ENCODE measurements at places on chromosomes 4 and X.

GRCh38 chr4:141132072-141132708 is 1.1 kb downstream of the RNF150 start:
- DNase-seq: no peak

DNA sequence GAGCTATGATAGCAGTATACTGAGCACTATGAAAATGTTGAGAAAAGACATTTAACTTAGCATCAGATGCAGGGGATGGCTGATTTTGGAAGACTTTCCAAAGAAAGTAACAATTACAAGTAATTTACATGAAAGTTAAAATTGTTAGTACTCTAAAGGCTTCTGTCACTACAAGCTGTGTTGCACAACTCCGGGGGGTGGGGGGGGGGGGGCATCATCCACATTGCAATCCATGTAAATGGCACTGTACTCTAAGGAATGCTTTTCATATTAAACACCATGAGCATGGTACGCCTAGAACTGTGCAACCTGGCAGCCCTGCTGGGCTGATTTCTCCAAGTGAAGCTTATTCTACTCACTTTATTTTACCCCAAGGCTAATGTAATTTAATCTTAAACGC is 363.4 kb downstream of the TMA16 start:
- no peak for DNase-seq

DNA sequence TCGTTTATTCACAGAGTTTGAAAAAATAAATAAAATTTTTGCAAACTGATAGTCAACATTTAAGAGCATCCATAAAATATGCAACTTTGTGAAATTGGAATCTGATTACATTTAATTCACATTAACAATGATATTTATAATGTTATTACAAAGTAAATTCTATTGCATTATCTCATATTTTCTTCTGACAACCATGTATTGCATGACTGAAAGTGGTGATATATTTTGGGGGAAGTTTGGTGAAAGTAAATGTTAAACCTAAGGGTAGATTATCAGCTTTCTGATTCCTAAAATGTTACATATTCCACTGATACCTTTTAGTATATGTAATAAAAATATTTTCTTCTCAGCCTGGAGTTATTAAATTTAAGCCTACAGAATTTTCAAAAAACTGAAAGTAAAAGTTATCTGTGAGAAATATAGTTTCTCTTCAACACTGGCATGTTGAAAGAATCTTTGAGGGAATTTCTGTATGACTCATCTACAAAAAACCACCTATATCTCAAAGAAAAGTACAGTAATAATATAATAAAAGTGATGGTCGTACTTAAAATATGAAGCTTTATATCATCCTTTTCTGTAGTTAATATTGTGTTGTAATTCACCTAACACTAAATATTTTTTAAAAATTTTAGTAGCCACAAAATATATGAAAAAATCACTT is 1179.6 kb upstream of the PCDH7 start:
- DNase-seq: no peak

GRCh38 chrX:134885336-134886001 is 105.3 kb upstream of the SMIM10 start:
- DNase-seq: no peak

DNA sequence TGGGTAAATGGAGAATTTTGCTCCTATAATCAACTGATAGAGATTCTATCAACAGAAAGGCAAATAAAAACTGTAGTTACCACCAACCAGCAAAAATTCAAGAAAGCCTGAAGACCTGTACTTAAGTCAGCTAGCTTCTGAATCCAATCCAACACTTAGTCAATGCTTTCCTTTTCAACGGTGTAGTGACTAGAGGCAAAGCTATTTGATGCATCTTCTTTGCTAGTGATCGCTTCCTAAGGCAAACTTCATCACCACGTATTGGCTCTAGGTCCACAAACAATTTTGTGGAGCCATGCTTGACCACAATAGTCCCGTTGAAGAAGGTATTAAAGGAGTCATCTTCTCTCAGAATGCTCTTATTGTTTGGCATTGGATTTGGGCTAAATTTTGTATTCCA is 25.0 kb upstream of the UBA6 start:
- no peak for DNase-seq

DNA sequence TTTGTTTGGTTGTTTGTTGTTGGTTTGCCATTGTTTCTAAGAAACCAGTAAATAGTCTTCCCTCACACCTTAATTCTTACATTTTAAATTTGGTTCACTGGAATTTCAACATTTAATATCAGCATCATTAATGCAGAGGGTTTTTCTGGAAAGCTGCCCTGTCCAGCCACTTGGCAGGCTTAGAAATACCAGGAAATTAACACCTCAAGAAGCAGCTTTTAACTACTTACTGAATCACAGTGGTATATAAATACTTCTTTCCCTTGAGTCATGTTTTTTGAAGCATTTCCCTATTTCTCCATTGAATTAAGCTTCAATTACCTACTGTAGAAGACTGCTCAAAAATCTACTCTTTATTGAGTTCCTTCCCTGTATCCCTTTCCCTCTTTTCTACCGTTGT is 1221.1 kb upstream of the ADGRL3 start:
- no peak for DNase-seq

GRCh38 chrX:31092970-31093638 is 21.3 kb upstream of the FTHL17 start:
- no peak for DNase-seq

DNA sequence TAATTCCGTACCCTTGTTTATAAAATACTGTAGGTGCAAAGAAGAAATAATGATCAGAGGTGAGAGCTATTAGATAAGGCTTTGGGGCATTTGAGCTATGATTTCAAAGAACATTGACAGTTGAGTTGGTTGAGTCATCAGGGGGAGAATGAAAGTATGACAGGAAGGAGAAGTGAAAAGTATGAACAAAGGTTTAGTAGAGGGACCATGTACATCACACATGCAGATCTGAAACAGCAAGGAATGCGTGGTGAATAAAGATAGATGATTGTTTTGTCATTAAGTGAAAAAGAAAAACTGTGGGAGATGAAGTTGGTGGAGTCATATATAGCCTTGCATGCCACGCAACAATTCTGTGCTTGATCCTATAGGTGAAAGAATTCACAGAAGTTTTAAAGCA is 163.1 kb downstream of the ARAP2 start:
- no peak for DNase-seq

- no peak for DNase-seq
Observed at GRCh38 chr4:55086578-55086977, 38.8 kb downstream of the KDR start.

DNA sequence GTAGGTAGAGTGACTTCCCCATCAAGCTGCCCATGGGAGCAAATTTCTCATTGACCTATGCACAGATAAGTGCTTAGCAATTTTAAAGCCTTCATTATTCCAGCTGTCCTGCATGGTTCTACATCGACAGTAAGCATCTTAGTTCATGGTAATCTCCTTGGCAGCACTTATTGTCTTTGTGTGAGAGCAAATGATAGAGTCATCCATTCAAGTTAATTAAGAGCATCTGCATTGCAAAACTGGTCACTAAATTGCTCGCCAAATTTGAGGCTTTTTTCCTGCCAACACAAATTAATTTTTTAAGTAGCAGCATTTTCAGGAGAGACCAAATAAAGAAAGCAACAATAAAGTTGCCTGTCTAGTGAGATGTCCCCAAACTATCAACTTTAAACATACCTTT is 76.7 kb downstream of the SH3BGRL start:
- no peak for DNase-seq

Data from NCI-H1417 treated with DMSO at 0.1 percent for 48 hours (cell line).